ENCODE measurements at places on chromosomes 12 and 14. TPM values are rescaled to one million over a fixed set of nuclear protein-coding genes. Genes with fewer than 3 reads are reported as not detected.

DIO3 gene
- total RNA-seq = not detected

GRCh38 chr12:116261525-116262100 is 15.9 kb downstream of the MED13L start:
- DNase-seq = no peak

KRT6C gene
- total RNA-seq = 0.07 TPM

ATL1 gene
- total RNA-seq = 5.5 TPM

DNA sequence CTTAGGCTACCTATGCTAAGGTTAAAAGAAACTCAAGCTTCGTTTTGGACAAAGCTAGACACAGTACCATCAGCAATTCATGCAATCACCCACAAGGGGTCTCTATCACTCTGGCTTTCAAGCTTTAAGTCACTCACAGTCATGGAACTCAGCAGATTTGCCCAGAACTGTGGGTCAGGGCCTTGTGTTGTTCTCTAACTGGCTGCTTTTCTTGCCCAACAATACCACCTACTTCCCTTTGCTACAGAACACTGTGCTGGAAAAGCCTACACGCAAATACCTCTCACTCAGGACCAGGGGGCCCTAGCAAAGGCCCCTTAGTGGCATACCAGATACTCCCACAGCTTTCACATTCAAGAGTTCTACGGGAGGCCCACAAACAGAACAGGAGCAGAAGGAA is 9.1 kb downstream of the NEMP1 start:
- DNase-seq = peak; percentile 66

GRCh38 chr14:86003998-86004397 is 474.1 kb downstream of the FLRT2 start:
- DNase-seq = no peak

DNA sequence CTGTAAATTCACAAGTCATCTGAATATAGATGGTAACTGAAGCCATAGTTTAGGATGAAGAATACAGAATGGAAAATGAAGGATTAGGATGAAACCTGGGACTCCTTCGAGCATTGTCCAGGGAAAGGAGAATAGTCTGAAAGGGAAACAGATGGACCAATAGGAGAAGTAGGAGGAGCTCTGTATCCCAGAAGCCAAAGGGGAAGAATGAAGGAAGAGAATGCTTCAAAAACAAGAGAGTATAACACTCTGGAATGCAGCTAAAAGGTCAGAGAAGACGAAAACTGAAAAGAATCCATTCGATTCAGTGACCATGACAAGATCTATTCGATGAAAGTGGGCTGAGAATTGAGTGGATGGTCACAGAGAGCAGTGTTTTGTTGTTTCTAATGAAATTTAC is 1.0 kb downstream of the GMFB start:
- DNase-seq = no peak

RNASE4 gene
- 4.2 TPM for total RNA-seq

DNA sequence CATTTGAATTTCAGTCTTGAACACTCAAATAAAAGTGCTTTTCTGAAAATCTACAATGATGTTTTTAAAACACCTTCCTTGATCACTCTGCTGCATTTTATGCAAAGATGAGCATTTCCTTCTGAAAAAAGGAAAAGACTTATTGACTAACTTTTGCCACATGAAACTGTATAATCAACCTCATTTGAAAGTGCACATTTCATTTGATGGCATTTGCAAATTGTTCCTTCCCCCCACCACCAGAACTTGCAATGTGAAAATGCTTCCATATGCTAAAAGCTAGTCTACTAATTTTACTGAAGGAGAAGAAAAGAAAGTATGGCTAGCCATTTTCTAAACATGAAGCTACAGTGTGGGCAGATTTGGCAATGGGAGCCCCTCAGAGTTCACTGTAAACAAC is 159.2 kb downstream of the RAD51B start:
- DNase-seq = no peak

- no peak for DNase-seq
These were observed 373.6 kb downstream of the EMP1 start for GRCh38 chr12:13570005-13570694.

DNA sequence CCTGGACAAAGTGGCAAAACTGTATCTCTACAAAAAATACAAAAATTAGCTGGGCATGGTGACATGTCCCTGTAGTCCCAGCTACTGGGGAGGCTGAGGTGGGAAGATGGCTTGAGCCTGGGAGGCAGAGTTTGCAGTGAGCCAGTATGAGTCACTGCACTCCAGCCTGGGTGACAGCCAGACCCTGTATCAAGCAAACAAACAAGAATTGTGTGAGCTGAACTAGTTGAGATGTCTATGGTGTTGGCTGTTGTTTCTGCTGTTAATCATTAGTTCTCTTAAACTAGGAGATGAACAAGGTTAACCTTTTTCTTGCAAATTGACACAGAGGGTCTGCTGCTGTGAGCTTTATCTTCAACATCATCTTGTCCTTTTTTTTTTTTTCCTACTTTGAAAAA is 23.6 kb downstream of the RASSF3 start:
- no peak for DNase-seq

MSI1 gene
- total RNA-seq = not detected

DNA sequence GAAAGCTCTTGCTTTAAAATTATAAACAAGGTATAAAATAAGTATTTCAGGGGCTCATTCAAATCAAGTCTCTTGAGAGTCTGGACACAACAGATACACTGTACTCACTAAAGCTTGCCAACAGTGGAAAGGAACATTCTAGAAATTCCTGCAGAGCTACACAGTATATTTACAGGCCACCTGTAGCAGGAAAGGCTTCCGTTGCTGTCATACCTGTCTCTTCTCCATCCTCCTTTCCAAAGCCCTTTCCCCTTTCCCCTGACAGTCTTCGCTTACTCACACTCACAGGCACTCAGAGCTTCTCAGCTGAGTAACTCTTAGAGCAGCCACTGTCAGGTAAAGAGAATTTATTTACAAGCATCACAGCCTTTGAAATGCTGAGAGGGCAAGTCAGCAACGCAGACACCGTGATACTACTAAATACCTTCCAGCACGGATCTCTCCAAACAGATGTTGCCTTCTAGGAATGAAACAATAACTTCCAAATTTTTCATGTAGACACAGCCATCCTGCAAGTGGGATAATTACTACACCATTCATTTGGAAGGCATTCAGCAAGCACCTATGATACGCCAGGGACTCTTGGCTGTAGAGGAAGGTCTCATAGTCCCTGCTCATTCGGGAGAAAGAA is 167.9 kb downstream of the FOXN3 start:
- no peak for DNase-seq

CLEC4D gene
- total RNA-seq = not detected

DNA sequence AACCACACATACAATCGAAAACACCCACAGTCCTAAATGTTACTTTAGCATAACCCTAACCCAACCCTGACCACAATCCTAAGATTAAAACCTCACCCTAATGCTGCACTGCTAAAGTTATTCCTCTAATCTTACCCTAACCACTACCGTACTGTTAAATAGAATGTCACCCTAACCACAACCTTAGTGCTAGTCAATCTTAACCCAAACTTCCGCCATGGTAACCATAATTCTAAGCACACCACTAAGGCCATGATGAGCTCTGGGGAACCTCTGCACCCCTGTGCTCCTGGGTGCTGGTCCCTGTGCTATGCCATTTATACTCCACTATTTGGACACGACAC is 38.0 kb downstream of the LTBP2 start:
- DNase-seq = no peak

KIAA0586 gene
- 19.3 TPM for total RNA-seq

DNA sequence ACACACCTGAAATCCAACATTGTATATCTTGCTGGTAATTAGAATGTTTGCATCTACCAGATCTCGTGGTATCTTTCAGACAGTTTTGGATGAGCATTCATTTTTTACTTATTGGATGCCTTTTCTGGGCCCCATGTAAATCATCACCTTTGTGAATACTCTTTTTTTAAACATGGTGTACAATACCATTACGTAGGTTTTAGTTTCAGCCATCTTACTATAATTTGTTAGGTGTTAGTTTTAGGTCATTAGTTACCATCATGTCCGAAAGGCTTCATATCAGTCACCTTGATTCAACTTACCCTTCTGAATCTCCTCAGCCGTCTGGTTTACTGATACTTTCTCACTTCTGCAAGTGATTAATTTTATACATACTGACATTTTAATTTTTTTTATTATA is 5.3 kb downstream of the EIF2S1 start:
- DNase-seq = no peak

- DNase-seq = no peak
These were observed 89.1 kb upstream of the VASH1 start for GRCh38 chr14:76672123-76672522.

YLPM1 gene
- 28.7 TPM for total RNA-seq

- no peak for DNase-seq
These were observed 334.7 kb downstream of the DPF3 start for GRCh38 chr14:72559202-72559601.

ANKLE2 gene
- total RNA-seq = 78.0 TPM

DNA sequence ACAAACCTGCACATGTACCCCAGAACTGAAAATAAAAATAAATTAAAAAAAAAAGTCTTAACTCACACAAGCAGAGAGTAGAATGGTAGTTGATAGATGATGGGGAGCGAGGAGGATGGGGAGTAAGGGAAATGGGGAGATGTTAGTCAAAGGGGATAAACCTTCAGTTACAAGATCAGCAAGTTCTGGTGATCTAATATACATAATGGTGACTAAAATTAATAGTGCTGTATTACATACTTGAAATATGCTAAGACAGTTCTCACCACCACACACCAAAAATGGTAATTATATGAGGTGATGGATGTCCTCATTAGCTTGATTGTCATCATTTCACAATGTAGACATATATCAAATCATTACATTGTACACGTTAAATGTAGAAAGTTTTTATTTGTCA is 3.2 kb upstream of the C12orf42 start:
- DNase-seq = no peak

DNA sequence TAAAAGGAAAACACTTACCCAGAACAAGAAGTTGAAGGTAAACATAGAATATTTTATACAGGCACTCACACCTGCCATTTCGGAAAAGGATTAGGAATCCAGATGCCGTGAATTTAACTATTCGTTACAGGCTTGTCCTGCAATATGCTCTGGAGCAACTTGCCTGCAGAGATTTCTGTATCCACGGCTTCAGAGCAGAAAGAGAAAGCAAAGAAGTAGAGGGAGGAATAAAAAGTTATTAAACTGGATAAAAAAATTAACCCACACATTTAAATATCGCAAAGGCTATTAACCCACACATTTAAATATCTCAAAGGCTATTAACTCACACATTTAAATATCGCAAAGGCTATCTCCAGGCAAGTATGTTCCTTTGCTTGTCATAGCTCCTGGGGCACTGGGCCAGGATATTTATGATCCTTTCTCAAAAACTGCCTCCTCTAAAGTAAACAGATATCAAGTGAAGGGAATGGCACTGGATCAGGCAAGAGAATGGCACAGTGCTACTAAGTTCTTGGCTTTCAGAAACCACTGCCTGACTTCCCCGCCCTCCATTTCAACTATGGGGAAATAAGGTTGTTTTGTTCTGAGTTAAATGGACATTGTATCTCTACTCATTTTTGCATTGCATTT is at the start of gene TSPAN8:
Gene TSPAN8, minus strand, starts transcription at position 399 of the 633 bp plus-strand sequence. Its CDS starts 321 bp downstream, at position 78.
- DNase-seq = no peak

GRCh38 chr14:100789460-100790417 is 36.2 kb upstream of the MEG3 start:
- no peak for DNase-seq

GRCh38 chr14:45251912-45252311 is 1.1 kb downstream of the MIS18BP1 start:
- no peak for DNase-seq

TOMM20L gene
- total RNA-seq = not detected

PLA2G1B gene
- not detected for total RNA-seq

DNA sequence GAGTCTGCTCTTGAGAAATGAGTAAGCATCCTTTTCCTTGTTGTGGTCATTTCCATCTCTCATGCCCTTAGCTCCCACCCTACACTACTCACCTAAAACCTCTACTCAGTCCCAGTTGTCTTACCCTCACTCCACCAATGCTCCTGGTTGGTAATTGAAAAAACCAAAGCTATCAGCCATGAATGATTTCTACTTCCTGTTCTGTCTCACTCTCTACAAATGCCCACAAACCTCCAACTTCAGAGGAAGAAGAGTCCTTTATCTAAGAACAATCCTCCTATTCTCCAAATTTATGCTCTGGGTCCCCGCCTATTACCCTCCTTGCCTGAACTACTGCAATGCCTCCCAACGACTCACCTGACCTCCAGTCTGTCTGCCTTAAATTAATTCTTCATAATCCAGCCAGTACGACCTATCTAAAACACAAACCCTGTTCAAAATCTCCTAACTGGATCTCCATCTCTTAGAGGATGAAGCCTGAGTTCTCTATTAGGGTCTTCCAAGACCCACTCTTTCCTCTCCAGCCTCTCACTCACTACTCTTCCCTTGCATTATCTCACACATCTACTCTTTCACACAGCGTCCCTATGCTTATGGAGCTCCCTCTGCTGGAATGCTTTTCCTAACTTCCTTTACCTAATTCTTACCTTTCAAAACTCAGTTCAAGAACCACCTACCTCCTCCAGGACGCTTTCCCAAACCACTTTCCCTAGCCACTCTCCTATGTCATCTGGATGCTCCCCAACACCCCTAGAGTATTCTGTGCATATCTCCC is 2.2 kb downstream of the DHRS1 start:
- no peak for DNase-seq

RAB15 gene
- 14.3 TPM for total RNA-seq

BBOF1 gene
- total RNA-seq = 1.3 TPM

- DNase-seq = no peak
These were observed 263.5 kb downstream of the FOXG1 start for GRCh38 chr14:29030121-29030520.

- no peak for DNase-seq
These were observed 395.2 kb downstream of the PAWR start for GRCh38 chr12:79295572-79295971.

DNA sequence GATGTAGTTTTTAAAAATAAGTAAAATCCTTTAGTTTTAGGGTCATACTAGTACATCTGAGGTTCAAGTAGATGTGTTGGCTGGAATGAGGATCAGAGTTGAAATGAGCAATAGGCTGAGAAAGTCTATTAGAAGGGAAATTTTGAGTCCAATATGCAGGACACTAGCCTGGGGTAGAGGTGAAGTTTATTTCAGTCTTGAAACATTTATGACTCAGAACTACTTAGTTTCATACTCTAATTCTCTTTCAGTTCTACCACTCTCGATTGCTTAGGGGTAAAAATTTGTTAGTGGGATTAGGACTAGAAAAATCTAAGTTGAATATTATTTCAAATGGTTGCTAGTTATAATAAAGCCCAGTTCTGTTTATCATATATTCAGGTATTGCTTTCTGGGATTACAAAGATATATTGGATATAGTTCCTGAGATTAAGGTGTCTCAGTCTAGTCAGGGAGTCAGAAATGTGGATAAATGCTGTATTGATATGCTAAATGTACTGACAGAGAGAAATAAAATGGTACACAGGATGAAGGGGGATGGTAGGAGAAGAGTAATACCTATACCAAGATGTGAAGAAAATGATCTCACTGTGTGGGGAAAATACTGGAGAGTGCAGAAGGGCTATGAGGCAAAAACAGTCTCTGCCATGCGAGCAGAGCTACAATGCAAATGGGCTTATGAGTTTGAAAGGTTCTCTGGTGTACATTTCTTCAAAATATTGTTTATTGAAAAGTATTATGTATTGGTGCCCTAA is 395.8 kb upstream of the FBXO33 start:
- no peak for DNase-seq

PPP1R36 gene
- total RNA-seq = 0.73 TPM

All from pulmonary artery endothelial cell (primary cell).